Stimulated activated CD8-positive, alpha-beta memory T cell treated with anti-CD3 and anti-CD28 coated beads, Interleukin-4, amount 100 ng/mL, for 4 hours (primary cell): ENCODE measurements at places on chromosomes 2 and 18.

- no peak for DNase-seq
Measured at GRCh38 chr2:150788426-150789140, 301.1 kb upstream of the RND3 start.

DNA sequence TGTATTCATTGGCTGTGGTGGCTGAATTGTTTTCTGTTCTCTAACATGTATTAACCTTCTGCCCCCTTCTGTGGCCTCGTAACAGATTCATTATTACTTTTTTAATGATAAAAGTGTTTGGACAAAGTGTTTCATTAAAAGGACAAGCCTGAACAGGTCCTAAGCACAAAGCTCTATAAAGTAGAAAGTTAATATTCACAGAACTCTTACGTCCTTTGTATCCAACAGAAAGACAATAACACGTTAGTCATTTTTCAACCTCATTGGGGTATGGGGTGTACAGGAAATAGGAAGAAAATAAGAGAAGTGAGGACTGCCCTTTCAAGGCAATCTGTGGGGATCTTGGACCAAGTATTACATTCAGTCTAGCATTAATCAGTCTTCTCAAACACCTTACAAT, 105.5 kb upstream of the RGPD4 start:
- no peak for DNase-seq

GRCh38 chr18:2424420-2424819, 146.9 kb downstream of the METTL4 start:
- DNase-seq, result no peak

GRCh38 chr2:105406221-105406620, 7.4 kb upstream of the FHL2 start:
- DNase-seq, result no peak

DNA sequence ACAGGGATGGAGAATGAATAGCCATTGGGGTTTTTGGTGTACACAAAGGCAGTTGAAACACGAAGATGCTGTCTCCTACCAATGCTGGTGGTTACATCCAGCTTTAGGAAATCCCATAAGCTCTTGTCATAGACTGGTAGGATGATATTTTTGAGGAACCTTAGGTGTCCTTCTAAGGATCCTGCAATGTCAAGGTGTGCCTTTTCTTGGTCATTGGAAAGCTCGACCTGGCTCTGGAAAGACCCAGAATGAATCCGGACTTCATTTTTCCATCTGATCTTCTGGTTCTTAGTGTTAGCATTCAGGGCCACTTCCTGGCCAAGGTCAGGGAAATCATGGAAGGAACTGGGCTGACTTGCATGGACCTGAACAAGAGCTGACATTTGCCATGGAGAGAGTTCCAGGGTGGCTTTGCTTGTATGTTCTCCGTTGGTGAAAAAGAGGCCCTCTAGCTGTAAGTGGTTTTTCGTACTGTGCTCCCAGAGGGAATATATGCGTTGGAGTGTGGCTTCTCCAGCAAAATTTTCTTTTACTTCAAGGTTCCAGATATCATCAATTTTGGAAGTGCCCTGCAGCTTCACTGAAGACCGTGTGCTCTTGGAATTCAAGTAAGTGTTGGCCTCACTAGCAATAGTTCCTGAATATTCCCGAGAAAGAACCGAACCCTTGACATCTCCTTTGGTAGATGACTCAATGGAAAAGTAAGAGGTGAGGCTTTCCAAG, 38.0 kb downstream of the APOB start:
- no peak for DNase-seq

- no peak for DNase-seq
Measured at GRCh38 chr2:171046048-171046560, 114.6 kb downstream of the TLK1 start.

GRCh38 chr18:25284861-25285550, 67.0 kb downstream of the ZNF521 start:
- no peak for DNase-seq

DNA sequence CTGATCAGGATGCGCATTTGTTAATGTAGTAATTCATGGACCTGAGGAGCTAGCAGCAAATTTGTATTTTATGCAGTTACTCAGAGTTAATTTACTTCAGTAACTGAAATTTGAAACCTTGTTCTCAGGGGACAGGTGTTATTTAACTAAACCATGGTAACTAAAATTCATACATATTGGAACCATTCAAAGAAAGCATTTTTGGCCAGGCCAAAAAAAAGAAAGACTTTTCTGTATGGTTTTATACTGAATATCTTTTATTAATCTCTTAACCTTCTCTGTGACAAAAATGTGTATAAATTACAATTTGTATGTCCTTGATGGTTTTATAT, 4.4 kb upstream of the KLHL23 start:
- no peak for DNase-seq

- DNase-seq, result no peak
Measured at GRCh38 chr2:201698588-201699226, at the start of gene MPP4. MPP4 (minus strand) TSS chr2:201698644; CDS start chr2:201693954, 4,690 bp downstream.

DNA sequence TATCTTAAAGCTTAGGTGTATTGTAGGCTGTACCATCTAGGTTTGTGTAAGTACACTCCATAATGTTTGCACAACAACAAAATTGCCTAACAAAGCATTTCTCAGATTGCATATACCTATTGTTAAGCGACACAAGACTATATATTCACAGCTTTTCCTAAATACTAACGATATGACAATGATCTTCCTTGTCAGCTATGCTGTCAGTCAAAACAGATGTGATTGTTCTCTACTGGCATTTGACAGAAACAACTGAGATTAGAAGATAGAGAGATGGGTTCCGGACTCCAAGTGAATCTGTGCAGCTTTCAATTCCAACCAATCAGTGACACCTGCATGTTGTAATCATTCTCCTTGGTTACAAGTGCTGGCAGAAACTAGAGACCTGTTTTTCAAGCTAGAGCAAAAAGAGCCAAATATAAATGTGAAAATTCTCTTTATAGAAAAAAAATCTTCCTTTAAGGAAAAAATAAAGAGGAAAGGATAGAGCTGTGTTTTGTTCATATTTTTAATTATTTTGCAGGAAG, 1232.3 kb upstream of the SLC39A10 start:
- DNase-seq, result no peak

GRCh38 chr2:143160732-143161707, 31.8 kb downstream of the ARHGAP15 start:
- no peak for DNase-seq

GRCh38 chr18:79884963-79885728, 66.3 kb downstream of the SLC66A2 start:
- no peak for DNase-seq

DNA sequence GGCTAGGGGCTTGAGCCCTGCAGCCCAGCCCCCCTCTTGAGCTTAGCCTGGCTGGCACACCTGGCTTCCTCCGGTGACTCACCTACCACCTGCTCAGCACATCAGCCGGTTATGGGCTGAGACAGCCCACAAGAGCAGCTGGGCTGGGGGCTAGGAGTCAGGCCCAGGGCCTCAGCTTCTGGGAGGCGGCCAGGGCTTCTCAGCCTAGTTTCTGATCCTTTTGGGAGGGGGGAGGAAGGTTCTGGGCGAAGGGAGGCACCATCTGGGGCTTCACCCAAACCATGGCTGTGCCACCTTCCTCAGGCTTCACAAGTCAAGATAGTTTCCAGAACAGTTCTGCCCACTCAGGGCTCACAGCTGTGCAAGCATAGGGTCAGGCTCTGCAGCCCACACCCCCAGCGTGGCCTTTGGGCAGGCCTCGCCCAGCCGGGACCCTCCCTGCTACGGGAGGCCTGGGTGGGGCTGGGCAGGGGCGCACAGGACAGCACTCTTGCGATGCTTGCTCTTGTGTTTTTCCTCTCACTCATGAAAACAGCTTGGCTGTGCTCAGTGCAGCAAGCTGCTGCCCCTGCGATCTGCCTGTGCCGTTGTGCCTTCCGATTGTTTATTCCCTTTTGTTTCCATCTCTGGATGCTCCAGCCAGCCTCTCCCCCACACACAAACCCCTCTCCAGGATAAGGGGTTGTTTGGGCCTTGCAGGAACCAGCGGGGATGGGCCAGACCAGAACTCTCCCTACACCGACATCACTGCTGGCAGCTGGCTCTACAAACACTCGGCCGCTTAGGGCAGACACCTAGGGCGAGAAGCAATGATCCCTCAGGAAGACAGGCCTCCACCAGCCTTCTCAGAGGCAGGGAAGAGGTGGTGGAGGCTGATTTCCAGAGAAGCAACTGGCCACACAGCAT, 26.1 kb upstream of the SEMA4C start:
- DNase-seq, result no peak

- DNase-seq, result no peak
Measured at GRCh38 chr2:5022061-5022460, 670.1 kb upstream of the SOX11 start.

GRCh38 chr2:237878-238277, 26.0 kb downstream of the SH3YL1 start:
- no peak for DNase-seq

- no peak for DNase-seq
Measured at GRCh38 chr18:12928641-12929040, 19.2 kb upstream of the SEH1L start.

GRCh38 chr18:32354518-32354917, 116.2 kb downstream of the GAREM1 start:
- no peak for DNase-seq

- DNase-seq, result no peak
Measured at GRCh38 chr18:11998193-11998592, 16.9 kb downstream of the IMPA2 start.

GRCh38 chr2:152626911-152627339, 90.3 kb downstream of the PRPF40A start:
- DNase-seq, result no peak

DNA sequence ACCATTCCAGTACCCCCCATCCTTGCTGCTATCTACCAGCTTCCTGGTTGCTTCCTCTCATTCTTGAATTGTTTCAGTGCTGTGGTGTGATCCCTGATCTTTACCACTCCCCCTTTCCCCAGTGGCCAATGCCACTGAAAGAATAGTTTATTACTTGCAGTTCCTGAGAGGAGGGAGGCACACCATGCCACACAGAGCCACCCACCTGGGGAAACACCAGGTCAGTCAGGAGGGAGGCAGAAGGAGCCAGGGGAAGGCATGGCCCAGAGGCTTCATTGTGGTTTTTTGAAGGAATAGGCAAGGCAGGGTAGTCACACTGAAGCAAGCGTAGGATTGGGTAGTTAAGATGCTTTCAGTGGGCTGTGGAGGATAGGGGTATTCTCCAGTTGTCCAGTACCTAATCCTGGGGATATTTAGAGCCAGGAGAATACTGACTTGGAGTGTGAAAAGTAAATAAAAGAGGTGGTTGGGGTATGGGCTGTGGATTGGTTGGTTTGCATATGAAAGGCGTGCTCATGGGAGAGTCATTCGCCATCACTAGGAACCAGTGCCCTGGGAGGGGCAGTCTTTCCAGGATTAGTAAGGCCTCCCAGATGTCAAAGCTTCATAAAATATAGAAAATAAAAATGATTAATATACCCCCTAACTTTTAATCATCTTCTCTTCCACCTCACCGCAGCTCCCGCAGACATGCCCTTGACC, 6.7 kb upstream of the TMEM177 start:
- DNase-seq, result no peak

DNA sequence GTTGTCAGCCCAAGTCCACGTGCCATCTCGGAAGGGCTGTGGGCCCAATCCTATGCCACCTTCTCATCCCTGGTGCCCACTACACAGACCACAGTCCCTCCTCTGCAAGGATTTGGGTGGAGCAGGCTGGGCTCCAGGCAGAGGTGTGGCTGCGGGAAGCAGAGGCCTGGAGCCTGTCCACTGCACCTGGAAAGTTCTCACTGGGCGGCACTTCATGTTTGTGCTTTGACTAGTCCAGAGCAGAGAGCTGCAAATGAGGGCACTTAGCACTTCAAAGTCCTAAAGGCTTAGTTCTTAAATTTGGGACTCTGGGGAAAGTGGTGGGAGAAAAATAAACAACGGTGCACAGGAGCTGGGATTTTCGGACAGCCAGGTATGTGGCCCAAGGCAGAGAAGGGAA, 308.9 kb upstream of the POU3F3 start:
- DNase-seq, result no peak

DNA sequence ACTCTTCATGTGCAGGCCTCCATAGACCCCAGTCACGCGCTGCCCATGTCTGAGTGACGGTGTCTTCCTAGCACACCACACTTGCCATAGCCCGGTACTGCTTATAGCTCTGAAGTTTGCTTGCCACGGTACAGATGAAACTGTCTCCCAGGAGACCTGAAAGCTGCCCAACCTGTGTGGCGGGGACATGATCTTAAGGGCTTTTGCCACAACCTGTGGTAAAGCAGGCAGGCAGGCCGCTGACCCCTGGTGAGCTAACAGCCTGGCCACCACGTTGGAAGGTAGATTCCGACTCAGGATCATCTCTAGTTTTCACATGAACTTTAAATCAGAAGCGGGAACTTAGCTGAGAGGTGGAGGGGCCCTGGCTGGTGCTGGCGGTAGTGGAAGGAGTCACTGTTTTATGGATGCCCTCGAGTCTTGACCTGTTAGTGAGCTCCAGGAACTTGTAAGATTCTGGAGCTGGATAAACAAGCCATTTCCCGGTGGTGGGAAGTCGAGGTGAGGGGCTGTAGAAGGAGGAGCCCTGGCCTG, 153.3 kb downstream of the ZNF236 start:
- no peak for DNase-seq

DNA sequence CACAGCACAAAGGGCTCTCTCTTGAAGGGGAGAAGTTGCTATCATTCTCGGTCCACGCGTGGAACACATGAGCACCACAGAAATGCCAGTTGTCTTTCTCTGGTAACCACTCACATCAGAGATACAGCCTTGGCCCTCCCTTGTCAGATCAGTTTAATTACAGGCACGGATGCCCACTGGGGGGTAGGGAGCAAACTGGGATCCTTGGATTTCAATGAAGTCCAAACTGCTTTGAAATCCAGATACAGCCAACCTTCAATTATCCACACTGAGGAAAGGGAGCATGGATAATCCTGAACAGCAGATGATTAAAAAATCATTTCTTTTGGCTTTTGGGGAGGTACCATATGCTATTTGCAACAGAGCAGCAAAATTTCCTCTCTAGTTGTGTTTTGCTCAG, 63.7 kb upstream of the DAPL1 start:
- no peak for DNase-seq

GRCh38 chr2:81839780-81840179, 1535.2 kb upstream of the LRRTM1 start:
- no peak for DNase-seq

GRCh38 chr18:75100832-75101630, 107.9 kb downstream of the PTGR3 start:
- DNase-seq, result no peak

DNA sequence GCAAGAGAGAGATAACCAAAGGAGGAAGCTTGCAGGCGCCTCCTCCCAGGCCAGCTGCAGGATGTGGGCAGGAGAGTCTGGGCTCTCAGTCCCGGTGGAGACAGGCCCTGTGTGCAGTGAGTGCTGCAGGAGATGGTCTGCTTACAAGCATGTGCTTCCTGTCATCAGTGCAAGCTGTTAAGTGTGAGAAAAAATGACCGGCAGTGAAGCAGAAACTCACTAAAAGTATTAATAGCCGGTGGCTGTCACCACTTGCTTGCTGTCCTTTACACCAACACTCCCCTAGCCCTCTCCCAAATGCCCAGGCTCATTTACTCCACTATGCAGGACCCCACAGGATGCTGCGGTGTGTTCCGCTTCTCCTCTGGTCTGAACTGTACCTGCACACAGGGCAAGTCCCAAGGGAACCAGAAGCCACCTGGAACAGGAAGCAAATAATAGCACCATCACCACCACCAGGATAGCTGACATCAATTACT, 435.6 kb upstream of the HS6ST1 start:
- DNase-seq, result no peak
